ENCODE measurements at places on chromosomes 16 and 17.

DNA sequence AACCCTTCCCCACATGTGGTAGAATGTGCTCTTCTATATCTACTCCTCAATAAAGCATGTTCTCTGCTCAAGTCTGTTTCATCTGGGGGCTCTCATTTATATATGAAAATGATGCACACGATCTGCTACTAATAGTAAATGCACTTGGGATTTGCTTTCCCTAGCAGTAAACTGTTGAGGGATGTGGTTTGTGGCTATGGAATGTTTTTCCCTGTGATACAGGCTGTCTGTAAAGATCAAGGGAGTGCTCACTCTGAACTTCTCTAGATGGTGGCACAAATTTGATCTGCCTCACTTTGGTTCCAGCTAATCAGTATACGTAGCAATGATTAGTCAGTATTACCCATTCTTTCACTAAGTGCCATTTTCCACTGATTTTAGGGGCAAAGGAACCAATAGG is 18.8 kb downstream of the TAC4 start:
- DNase-seq: no peak

- no peak for DNase-seq
Observed at GRCh38 chr16:529012-529575, 1.6 kb downstream of the CAPN15 start.

DNA sequence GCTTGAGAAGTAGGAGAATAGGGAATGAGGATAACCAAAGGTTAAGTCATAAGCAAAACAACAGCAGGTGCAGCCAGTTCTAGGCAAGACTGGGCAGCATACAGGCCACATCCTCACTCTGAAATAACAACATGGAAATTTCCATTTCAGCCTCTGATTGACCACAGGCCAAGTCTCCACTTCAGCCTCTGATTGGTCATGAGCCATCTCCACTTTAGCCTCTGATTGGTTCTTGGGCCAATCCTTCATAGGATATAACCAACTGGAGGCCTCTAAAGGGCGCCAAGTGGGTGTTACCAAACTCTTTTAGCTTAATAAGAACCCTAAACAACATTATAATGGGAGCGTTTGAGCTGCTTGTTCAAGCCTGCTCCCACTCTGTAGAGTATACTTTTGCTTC is 512.0 kb downstream of the NPIPA7 start:
- DNase-seq: no peak

- no peak for DNase-seq
Observed at GRCh38 chr16:87178977-87179376, 138.2 kb downstream of the C16orf95 start.

DNA sequence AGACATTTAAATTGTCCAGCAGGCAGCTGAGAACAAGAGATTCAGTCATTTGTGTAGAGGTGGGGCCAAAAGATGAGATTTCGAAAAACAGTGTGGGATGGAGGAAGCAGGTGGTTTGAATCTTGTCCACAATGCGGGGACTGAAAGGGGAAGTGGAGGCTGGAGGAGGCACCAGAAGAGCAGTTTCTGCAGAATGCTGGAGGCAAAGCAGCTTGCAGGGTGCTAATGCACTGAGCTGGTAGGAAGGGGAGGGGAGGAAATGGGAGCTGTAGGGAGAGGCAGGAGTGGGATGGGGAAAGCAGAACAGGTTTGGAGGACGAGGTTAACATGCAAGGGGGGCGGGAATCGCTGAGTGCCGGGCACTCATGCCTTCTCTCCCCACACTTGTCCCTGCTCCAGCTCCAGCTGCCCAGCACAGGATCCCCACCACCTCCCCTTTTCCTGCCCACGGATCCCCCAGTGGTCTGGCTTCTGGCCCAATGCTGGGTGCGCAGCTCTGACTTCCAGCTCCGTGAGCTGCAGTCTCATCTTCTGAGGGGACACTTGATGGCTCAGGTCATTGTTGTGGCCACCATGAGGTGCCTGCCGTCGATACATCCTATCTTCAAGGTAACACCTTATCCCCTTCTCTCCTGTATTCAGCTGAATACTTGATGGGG is 9.4 kb downstream of the C17orf100 start:
- DNase-seq: peak; percentile 21

GRCh38 chr17:30323262-30323894 is 10.5 kb downstream of the TMIGD1 start:
- DNase-seq: no peak

- no peak for DNase-seq
Observed at GRCh38 chr16:66390346-66391108, 24.0 kb downstream of the CDH5 start.

GRCh38 chr16:53323924-53324323 is 110.3 kb upstream of the RBL2 start:
- DNase-seq: no peak

- no peak for DNase-seq
Observed at GRCh38 chr17:28551421-28552175, 826 bp downstream of the UNC119 start.
